ENCODE measurements at places on chromosomes 1 and 21. TPM values are rescaled to one million over a fixed set of nuclear protein-coding genes. Genes with fewer than 3 reads are reported as not detected.

DNA sequence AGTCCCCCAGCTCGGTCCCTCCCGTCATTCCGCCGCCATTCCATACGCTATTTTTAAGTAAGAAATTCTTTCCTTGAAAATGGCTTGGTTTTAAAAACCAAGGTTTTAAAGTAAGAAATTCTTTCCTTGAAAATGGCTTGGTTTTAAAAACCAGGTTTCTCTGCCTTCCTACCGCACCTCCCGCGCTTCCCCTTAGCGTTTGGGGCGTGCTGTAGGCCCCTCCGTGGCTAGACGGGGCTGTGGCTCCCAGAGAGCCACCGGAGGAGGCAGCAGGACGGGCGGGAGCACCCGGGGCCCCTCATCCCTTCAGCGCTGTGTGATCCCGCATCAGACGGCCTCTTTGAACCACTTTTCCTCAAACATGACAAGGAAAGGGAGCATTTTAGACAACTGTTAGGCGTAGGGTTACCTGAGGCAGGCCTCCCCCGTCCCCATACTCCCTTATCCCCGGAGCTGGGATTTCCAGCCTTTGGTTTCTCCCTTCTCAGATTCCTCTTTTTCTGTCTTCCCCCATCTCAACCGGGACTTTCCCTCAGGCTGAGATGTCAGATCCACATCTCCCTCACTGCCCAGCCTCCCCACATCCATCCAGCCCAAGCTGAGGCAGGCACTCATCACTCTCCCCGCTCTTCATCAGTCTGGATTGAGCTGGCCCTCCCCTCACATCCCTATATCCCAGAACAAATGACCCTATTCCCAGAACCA, 541 bp upstream of the CD58 start:
- no peak for DNase-seq

DNA sequence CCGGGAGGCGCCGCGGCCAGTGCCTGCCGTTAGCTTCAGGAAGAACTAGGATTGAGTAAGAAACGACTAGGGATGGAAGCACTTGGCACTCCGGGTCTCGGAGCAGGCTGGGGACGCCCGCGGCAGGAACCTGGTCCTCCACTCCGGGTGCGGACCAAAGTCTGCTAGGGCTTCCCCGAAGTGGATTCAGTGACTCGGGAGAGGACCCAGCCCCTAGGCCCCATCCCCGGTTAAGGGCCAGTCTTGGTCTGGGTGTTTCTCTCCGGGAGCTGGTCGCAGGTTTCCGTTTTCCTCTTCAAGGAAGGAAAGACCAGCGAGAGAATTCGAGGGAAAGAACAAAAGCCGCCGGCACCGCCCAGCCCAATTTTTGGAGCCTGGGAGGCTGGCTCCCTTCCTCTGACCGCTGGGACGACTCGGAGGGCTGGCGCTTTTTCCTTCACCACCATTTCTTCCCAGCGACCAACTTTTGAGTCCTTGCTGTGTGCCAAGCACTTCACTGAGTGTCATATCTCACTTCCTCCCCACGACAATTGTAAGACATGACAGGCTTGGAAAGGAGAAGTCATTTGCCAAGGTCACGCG, 16.8 kb upstream of the STMN1 start:
- no peak for DNase-seq

- no peak for DNase-seq
These were observed 981.7 kb upstream of the B3GALT2 start for GRCh38 chr1:194167956-194168640.

The IVL gene
- not detected for total RNA-seq

DNA sequence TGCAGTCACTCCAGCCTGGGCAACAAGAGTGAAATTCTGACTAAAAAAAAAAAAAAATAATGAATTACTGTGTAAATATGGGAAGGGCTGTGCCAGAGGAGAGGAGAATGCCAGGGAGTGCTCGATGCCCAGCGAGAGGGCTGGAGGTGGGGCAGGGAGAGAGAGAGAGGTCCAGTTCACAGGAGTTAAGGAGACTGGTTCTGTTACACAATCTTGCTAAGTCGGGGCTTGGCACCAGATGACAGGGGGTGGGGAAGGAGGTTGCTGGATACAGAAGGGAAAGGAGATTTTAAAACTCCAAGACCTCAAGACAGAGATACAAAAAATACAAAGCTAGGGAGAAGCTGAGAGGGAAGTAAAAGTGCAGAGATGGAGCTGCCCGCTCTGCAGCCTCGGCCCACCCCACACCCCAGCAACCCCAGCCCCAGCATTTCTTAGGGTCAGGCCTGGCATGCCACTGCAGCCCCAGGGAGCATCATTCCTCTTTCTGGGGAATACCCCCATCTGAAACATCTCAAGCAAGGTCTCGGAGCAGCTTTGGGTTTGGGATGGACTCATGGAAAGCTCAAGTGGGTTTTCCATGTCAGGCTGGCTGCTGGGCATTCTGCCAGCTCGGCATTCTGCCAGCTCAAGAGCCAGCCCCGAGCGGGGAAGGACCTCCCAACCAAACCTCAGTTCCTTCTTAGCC, 991 bp downstream of the SELENBP1 start:
- peak; percentile 78 for DNase-seq

DNA sequence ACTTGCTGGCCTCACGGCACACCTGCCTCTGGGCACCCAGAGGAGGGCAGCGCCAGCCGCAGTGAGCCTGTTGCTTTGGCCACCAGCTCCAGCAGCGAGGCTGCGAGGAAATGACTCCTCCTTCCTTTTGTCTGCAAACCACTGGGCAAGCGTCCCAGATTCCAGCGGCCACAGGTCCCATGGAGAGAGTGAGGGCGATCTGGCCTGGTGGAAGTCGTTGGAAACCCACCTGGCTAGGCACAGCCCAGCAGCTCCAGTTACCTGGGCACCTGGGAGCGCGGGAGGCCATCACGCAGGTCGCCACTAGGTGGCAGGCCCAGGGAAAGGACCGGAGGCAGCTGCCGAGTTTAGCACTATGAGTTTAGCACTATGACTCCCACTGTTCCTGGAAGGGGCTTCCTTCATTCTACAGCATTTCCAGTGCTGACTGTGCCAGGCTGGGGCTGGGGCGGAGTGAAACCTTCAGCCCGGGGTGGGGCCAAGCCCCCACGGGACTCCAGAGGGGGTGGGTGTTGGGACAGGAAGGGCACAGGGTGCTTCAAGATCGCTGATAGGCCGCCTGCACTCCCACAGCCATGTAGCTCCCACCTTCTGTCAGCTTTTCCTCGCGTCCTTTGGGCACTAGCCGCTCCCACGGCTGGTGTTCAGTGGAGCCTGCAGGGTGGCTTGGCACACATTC, 1.1 kb upstream of the ESPN start:
- DNase-seq, result no peak

- no peak for DNase-seq
These were observed 47.1 kb downstream of the UMODL1 start for GRCh38 chr21:42117967-42118780.

DNA sequence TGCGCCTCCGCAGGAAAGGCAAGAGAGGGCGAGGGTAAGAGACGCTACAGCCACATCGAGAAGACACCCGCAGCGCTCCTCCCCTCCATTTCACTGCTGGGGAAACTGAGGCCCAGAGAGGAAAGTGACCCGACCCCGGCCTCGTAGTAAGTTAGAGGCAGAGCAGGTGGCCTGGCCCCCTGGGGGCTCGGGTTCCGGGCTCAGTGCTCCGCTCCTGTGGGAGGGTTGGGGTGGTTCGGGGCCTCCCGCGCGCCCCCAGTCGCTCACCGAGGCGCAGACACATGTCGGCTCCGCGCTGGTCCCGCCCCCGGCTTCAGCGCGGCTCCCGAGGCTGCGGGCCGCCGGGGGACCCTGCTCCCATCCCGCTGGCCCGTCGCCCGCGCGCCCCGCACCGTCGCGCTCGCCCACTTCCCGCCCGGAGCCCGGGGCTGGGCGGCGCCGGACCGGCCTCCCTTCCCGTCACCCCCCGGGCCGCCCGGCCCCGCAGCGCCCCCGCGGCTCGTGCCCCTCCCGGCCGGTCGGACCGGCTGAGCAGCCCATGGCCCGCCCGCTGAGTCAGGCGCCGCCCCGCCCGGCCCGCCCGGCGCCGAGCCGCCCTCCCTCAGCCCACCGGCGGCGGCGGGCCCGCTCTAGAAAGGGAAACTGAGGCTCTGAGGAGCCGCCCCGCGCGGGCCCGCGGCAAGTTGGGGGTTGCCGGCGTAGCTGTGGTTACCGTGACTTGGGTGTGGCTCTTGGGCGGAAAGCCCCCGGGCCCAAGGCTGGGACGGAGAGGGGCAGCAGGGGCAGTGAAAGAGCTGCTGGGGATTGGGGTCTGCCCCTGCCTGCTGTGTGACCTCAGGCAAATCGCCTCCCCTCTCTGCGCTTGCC, at the start of gene TMEM54:
Gene TMEM54, minus strand, starts transcription at position 434 of the 867 bp plus-strand sequence. Its CDS starts 151 bp downstream, at position 283.
- DNase-seq, result no peak

DNA sequence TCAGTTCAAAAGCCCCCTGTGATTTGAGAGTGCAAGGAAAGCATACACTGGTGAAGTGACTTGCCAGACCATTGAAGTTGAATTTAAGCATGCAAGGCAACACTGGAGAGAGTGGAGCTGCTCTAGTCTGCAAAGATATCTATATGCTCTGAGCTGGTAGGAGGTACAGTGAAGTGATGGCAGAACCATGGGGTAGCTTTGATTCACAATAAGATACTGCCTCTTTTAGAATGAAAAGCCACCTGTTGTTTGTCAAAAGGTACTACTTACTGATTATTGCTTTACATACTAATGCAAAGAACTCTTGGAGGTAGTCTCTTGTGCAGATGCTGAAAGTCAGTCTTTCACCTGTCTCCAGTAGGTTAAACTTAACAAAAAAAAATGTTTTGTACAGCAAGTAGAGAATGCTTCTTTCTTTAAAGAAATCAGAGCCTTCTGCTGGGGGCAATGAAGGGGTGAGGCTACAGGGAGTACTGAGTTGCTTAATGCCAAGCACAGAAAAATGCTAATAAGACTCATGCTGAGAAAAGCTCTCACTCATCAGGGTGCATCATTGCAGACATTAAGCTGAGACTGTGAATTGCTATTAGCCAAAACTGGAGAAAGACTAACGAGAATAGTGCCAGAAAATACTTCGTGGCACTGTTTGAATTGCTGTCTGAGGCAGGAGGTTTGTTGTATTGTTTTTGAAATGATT, 1150.5 kb upstream of the TMPRSS15 start:
- DNase-seq, result no peak

- no peak for DNase-seq
These were observed 81.8 kb upstream of the CD34 start for GRCh38 chr1:207992677-207993236.

DNA sequence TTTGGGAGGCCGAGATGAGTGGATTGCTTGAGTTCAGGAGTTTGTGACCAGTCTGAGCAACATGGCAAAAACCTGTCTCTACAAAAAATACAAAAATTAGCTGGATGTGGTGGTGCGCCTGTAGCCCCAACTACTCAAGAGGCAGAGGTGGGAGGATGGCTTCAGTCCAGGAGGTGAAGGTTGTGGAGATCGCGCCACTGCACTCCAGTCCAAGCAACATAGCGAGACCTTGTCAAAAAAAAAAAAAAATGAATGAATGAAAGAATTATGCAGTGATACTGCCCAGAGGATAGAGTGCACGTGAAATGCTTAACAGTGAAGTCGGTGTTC, 429 bp upstream of the DPH2 start:
- DNase-seq, result no peak

The TACSTD2 gene
- total RNA-seq, result 0.11 TPM

- DNase-seq, result no peak
These were observed 17.0 kb upstream of the TMEM54 start for GRCh38 chr1:32918179-32918578.

DNA sequence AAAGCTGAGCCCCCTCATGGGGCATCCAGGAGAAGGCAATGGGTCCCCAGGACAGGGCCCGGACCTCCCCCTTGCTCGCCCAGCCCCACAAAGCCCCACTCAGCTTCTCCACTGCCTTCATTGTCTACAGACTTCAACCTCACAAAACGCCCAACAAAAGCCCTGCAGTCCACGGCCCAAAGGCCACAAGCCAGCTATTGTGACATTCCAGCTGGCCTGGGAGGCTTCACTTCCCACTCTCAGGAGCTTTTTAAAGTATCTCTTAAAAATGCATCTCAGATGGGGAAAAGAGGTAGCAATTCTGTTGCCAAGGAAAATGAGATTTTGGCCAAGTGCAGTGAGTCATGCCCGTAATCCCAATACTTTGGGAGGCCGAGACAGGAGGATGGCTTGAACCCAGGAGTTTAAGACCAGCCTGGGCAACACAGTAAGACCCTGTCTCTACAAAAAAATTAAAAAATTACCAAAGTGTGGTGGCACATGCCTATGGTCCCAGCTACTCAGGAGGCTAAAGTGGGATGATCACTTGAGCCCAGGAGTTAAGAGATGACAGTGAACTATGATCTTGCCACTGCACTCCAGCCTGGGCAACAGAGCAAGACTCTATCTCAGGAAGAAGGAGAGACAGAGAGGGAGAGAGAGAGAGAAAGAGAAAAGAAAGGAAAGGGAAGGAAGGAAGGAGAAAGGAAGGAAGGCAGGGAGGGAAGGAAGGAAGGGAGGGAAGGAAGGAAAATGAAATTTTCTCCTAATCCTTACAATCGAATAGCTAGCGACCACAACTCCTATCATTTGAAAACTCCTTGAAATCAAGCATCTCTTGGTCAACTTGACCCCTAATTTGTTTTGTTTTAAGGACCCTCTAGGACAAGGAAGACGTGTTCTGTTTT, 31.4 kb upstream of the TARDBP start:
- DNase-seq, result no peak

The USH2A gene
- total RNA-seq, result 3.6 TPM

The ASAP3 gene
- total RNA-seq, result 30.5 TPM

- DNase-seq, result no peak
These were observed 41.5 kb downstream of the ZBTB17 start for GRCh38 chr1:15934211-15935055.

DNA sequence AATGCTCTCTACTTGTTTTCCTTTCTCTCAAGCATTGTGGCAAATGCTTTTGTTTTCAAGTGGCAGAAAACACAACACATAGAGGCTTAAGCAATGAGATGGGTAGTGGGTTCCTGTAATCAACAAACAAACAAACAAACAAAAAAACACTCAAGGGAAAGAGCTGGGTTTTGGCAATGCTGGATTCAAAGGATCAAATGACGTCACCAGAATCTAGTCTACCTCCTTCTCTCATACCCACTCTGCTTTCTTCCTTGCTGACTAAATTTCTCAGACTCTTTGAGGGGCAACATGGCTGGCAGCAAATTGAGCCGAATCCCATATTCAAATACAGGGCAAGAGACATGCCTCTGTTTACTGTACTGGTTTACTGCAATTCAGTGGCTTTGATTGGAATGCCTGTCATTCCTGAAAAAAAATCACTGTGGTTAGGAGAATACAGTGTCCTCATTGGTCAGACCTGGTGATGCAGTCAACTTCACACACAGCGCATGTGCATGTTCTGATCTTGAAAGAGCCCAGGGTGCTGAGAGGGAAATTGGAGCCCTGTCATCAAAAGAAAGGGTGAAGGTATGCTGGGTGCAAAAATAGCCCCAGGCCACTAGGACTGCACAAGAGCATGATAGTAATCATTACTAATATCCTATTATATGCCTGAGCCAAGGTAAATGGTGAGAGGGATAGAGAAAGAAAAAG, 356.2 kb downstream of the KCTD3 start:
- no peak for DNase-seq

The ADAMTS1 gene
- 92.5 TPM for total RNA-seq

- peak; percentile 98 for DNase-seq
These were observed at the start of gene HNRNPU for GRCh38 chr1:244864253-244865027. Gene HNRNPU (minus strand): TSS chr1:244864543. CDS start chr1:244864307, 236 bp downstream.

- DNase-seq, result no peak
These were observed 26.1 kb downstream of the SLC6A17 start for GRCh38 chr1:110176299-110176956.
